ENCODE measurements at places on chromosomes 2 and 18. TPM values are rescaled to one million over a fixed set of nuclear protein-coding genes. Genes with fewer than 3 reads are reported as not detected.

Gene SLC66A2
- 20.7 TPM for total RNA-seq

Gene PAIP2B
- 0.54 TPM for total RNA-seq

Gene OTOS
- total RNA-seq: not detected

Gene ZNF521
- total RNA-seq: 46.4 TPM

Gene GKN1
- 1.6 TPM for total RNA-seq

Gene EGR4
- total RNA-seq: not detected

Gene CABYR
- 6.9 TPM for total RNA-seq

Gene CYP27A1
- total RNA-seq: 76.1 TPM

Gene SETBP1
- total RNA-seq: 16.0 TPM

Measured in adrenal gland (tissue), 19 donors.